ENCODE measurements at places on chromosomes 5 and 9. TPM values are rescaled to one million over a fixed set of nuclear protein-coding genes. Genes with fewer than 3 reads are reported as not detected.

Gene LHX3
- 0.38 TPM for total RNA-seq

GRCh38 chr9:77959803-77960202 is 71.8 kb downstream of the GNAQ start:
- no peaks in the 10 kb centered on the region for H3K36me3 ChIP-seq
- H3K27ac ChIP-seq: no peak overlapping the region
- no peak for DNase-seq
- H3K4me1 ChIP-seq: peaks cover 2% of the 10 kb centered on the region
- no peaks in the 10 kb centered on the region for H3K27me3 ChIP-seq

Gene ADGRV1
- not detected for total RNA-seq

- no peak for DNase-seq
- no peak overlapping the region for H3K27ac ChIP-seq
- no peaks in the 10 kb centered on the region for H3K27me3 ChIP-seq
Observed at GRCh38 chr9:81119591-81119990, 569.8 kb downstream of the TLE1 start.

Gene SLCO6A1
- not detected for total RNA-seq

All from natural killer cell (primary cell).